HepG2 (cell line): ENCODE measurements at places on chromosomes 6 and 20. TPM values are rescaled to one million over a fixed set of nuclear protein-coding genes. Genes with fewer than 3 reads are reported as not detected.

Gene IPCEF1
- not detected in 2 replicates for total RNA-seq

Gene KIF25
- total RNA-seq = not detected in 2 replicates

Gene HSPA12B
- not detected in 2 replicates for total RNA-seq

Gene POPDC3
- 0.20 TPM in 1 of 2 replicates, not detected in the other for total RNA-seq

Gene CLDN20
- total RNA-seq = not detected in 2 replicates

Gene MAS1
- total RNA-seq = not detected in 2 replicates

Gene METTL24
- total RNA-seq = not detected in 2 replicates

Gene COX4I2
- total RNA-seq = not detected in 2 replicates

Gene RAD21L1
- not detected in 2 replicates for total RNA-seq
